ENCODE measurements at places on chromosomes 2 and 18. TPM values are rescaled to one million over a fixed set of nuclear protein-coding genes. Genes with fewer than 3 reads are reported as not detected.

Gene CHRNG
- not detected for total RNA-seq

Gene ICA1L
- total RNA-seq: 3.3 TPM

Gene CASP10
- 4.7 TPM for total RNA-seq

Gene SP140
- total RNA-seq: 0.56 TPM

Gene GKN2
- not detected for total RNA-seq

Gene BCL11A
- not detected for total RNA-seq

Gene SCN3A
- total RNA-seq: 22.7 TPM

Gene DOCK10
- total RNA-seq: 3.4 TPM

Gene BOLL
- total RNA-seq: not detected

Gene CD8A
- total RNA-seq: not detected

Gene SPEG
- total RNA-seq: 12.6 TPM

Gene CAD
- 18.7 TPM for total RNA-seq

Gene CAPG
- total RNA-seq: 283 TPM

Gene ATP8B1
- total RNA-seq: 68.0 TPM

Gene ITGA6
- 4.3 TPM for total RNA-seq

DNA sequence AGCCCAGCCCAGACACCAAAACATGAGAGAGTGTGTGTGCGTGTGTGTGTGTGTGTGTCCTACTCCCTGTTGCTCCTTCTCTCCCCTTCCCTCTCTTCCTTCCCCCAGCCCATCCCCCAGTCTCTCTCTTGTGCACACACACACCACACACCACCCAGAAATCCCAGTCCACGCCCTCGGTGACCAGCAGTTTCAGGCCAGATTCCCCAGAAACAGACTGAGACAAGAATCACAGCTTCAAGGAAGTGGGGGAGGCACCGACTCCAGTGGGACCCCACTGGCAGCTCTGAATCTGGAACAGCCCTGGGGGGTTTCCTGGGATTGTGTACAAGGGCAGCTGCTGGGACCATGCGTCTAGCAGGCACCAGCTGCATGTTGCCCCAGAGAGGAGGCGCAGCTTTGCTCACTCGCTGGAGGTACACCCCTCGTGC, 113.5 kb downstream of the NDUFA10 start:
- DNase-seq: no peak

GRCh38 chr2:200226451-200227426, 79.8 kb upstream of the SPATS2L start:
- DNase-seq: no peak

DNA sequence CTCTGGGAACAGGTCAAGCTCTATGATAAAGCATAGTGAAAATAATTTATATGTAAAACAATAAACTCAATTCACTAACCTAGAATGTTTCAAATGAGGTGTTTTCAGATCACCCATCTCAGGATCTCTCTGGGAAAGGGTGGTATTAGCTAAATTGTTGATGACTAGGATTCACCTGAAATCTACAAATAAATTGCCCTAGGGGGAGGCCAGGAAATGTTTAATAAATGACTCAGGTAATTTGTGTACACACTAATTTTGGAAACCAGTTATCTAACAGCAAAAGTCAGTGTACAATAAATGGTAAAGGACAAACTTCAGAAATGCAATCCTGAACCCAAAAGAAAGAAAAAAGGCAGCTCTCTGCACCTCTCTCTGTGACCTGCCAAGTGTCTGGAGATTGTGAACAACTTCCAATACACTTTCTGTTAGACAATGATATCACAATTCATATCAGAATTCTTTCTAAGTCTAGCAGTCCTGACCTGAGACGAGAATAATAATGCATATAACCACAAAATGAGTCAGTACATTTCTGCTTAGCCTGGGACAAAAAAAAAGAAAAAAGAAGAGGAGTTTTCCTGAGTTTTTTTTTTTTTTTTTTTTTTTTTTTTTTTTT, 760.0 kb downstream of the EPHA4 start:
- DNase-seq: no peak

- no peak for DNase-seq
Observed at GRCh38 chr18:72171596-72171995, 372.5 kb downstream of the CBLN2 start.

DNA sequence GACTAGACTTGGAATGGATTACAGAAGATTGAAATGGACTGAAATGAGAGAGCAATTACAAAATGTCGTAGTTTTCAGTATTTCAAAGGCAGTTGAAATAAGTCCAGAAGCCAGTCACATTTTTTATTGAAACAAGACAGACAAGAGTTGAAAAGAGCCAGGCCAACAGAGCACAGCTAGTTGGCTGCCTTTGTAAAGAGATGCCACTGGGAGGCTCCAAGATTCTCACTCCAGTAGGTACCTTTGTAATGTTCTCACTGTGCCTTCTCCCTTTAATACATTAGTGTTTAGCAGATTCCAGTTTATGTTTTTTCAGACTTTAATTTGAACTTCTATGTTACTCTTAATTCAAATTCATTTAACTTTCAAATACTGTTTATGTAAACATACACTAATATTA, 234.8 kb downstream of the DSEL start:
- DNase-seq: no peak

GRCh38 chr2:130336877-130337734, 5.6 kb upstream of the IMP4 start:
- DNase-seq: no peak

DNA sequence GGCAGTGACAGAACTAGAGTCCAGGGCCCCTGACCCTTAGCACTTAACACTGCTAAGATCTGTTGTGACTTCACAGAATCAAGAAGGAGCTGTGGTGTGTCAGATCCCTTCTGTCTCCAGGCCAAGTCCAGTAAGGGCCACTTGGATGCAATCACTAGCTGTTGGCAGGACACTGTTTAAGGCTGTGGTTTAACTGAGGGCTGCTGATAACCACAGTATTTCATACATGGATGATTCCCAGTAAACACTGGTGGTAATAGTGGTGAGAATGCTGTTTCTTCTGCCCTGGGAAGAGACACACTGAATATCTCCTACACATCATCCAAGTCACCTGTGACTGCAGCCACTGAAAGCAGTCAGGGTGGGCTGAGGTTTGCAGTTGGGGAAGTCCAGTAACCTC, 77.7 kb upstream of the FBXO11 start:
- peak; percentile 65 for DNase-seq

DNA sequence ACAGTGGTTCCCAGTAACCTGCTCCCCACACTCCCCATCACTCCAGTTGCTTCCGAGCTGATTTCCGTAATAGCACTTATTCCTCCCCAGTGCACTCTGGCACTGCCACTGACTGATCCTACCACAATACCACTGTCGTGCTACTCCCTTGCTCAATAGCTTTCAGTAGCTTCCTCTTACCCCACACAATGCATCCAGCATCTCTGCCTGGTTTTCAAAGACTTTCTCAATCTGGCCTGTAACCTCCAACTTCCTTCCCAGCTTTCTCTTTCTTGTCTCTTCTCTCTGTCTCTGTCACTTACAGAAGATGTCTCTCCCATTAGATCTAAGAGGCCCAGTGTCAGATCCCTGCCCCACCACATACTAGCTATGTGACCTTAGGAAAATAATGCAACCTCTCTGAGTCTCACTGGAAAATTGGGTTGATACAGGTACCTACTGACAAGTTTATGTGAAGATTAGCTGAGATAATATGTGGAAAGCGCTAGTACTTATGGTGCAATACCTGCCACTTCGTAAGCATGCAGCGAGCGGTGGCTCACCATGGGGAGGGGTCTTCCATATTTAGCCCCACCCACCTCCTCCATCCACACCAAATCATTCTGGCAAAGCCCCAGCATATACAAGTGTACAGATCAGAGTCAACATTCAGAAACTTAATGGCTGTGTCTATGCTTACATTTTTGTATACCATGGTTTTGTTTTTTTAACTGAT, 36.7 kb downstream of the SFXN5 start:
- DNase-seq: no peak

DNA sequence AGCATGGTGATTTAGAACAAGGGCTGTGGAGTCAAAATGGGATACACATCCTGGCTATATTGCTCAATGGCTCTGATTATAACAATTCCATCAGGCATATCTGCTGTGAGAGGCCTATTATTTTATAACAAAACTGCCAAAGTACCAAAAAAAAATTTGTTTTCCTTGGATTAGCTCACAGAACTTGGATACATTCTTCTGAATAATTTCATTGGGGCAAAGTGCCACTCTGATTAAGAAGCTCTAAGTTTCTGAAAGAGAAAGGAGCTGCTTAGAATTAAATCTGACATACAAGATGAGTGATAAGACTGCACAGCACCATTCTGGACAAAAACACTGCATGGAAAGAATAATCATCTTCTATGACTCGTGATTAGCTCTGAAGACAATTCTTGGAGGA, 85.7 kb downstream of the SMC6 start:
- DNase-seq: no peak

GRCh38 chr2:10097352-10098148, 17.3 kb upstream of the CYS1 start:
- peak; percentile 71 for DNase-seq
